ENCODE measurements at places on chromosomes 4 and X.

- DNase-seq: no peak
These were observed 57.4 kb upstream of the HGFAC start for GRCh38 chr4:3384391-3384770.

DNA sequence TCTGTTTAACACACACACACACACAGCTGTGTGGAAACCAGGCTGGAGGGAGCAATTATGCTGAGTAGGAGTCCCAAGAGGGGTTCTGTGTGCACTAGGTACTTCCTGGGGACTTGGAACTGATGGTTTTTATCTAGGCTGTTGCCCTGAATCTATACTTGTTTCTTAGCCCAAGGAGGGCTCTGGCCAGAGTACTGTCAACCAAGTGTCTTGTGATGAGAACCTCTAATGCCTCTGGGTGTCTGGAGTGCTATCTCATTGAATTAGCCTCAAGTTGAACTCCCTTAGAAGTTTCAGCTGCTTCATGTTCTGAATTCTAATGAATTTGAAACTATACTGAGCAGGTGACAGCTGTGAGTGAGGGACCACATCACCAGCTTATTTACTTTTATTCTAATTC is 16.6 kb downstream of the ARHGAP24 start:
- peak; percentile 62 for DNase-seq

DNA sequence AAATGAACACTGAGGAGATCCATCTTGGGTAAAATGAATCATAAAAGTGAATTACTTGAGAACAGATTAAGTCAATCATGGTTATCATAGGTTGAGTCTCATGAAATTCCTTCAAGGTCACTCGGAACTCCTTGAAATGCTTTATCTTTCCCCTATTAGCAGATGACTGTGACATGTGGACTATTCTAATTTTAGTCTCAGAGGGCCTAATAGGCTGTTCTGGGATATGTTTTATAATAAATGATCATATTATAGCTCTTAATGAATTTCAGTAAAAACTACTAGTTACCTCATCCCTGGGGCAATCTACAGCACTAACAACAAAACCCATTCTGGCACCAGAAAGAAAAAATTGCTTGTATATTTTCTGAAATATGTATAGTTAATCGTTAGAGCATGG is 44.7 kb downstream of the SPATA4 start:
- no peak for DNase-seq

DNA sequence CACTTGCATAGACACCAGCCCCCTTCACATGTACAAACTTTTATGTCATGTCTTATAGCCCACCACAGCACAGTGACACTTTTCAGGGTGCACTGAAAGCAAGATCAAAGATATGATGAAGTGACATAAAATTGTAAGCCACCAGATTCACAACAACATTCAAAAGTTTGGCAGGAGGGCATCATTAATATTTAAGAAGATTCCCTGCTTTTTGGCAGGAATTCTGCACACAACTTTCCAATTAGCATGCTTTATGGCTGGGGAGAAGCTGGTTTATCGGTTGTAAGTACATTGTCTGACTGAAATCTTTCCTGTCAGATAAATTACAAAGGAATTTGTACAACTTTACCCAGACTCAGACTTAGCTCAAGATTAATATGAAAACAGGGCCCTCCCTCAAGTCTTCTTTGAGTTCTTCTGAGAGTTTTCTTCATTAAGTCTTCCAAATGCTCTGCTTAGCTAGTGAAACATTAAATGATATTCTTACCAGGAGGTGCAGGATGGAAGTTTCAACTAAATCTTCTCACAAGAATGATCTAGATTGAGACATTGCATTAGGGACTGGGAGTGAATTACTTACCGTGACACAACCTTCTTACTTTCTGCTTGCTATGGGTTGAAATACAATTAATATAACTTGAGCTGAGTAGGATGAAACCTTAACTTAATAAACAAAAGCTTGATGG is 523.8 kb downstream of the PPARGC1A start:
- no peak for DNase-seq

- no peak for DNase-seq
These were observed 472.8 kb upstream of the BOD1L1 start for GRCh38 chr4:14100349-14100748.

- no peak for DNase-seq
These were observed 454.9 kb upstream of the FAT1 start for GRCh38 chr4:187178587-187178986.

- no peak for DNase-seq
These were observed 26.7 kb upstream of the STS start for GRCh38 chrX:7120878-7121219.

DNA sequence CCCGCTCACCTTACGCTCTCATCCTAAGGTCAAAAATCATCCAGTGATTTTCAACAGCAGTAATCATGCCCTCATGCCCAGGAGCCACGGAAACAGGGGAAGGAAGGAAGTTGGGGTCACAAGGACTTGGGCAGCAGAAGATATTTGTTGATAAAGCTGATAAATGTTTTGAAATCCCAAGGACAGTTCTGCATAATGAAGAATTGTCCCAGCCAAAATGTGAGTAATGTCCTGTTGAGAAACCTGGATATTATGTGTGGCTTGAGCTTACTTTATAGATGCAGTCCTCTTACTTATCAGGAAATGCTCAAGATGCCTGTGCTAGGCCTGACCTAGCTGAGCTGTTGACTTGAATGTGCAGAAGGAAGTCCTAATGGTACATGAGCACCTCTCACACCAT is 263.0 kb upstream of the ZFP42 start:
- no peak for DNase-seq

DNA sequence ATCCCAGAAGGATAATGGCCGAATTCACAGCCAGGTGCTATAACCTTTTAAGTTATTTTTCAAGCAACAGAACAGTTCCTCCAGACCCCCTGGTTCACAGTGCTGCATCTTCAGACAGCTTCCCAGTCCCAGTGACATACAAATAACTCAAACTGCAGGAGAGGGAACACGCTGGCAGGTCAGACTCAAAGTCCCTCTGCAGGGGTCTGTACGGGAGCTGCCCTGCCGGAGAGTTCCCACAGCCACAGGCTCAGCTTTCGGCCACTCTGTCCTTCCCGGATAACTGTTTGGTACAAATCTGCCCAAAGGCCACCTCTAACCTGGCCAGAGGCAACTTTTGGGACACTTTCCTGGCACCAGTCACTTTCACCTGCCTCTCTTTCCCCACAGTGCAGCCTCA is 230.2 kb downstream of the AFAP1 start:
- DNase-seq: no peak

- no peak for DNase-seq
These were observed 4.2 kb upstream of the PDHA2 start for GRCh38 chr4:95835672-95836071.

DNA sequence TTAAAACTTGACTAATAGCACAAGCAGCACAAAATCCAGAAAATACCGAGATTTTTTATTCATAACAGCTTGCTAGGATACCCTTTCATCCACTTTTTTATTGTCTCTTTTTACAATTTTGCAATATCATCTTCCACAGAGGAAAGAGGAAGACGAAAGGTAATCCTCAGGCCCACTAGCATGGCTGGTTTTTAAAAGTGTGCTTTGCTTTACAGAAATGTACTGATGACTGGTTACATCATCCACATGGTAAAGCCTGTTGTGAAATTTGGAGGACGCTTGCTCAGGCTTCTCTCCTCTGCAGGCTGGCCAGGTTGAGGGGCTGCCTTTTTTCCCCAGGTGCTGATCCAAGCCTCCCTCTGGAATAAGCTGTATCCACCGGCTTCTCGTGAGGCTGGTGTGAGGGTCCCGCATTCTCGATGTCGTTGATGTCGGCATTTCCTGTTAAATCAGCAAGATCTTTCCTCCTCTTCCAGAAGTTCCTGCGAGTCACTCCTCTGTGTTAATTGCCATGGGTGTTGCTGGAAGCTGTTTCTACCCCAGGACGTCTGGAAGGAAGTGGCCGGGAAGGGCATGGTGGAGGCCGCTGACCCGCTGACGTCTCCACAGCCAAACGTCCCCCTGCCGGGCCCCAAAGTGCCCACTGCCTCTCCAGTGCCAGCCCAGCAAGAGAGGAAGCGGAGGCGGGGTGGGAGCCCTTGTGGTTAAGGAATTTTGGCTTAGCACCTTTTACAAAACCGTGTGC is 5.8 kb upstream of the DGKQ start:
- DNase-seq: peak; percentile 77

DNA sequence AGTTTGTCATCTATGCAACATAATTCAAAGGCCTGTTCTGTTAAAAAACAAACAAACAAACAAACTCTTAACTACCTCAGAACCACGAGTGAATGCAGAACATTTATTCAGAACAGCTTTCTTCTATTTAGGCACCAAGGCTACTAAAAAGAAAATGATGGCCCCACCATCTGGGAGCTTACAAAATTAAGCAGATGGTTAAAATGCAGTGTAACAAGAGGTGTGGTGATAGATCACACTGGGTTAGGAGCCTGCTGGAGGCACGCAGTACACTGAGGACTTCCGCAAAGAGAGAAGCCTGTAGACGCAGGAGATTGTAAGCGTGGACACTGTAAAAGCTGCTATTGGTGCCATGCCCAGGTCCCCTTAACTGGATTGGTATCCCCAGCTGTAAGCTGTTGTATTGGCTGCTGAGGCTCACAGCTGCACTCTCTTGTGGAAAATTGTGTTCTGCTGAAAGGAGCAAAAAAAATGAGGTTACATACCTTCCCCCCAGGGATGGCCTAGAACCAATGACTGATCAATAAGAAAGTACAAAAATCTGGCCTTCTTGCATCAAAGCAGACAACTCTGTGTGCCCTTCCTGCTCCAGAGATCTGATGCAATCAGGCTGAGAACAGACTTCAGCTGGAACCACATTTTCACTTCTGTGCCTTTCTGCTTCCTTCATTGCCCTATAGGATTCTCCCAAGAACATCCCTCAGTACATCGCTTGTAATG is 60.0 kb downstream of the SHROOM3 start:
- no peak for DNase-seq

DNA sequence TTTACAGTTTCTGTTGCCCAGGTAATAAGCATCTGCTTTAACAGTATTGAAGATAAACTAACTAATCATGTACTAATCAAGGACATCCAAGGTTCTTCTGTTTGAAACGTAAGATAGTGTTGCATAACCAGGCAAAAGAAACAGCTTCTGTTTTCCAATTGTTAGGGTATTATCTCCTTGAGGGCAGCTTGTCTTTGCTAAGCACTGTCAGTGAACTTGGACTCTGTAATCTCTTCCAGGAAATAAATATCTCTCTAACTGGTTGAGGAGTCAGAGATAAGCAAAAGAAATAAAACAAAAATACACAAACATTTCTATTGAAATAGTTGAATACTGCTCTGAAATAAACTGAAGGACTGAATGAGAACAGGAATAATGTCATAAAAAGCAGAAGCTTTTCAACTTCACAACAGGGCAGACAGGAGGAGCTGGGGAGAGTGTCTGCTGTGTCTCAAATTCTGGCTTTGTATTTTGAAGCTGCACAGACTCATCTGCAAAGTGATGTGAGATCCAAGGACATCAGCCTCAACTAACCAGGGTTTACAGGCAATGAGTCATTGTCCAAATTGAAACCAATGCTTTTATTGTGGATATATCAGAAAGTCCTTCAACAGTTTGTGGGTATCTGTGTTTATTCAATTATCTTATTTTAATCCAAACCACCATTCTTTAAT is 1253.0 kb upstream of the PCDH7 start:
- DNase-seq: peak; percentile 52

- no peak for DNase-seq
These were observed 34.1 kb downstream of the SMPX start for GRCh38 chrX:21723814-21724213.

GRCh38 chrX:49071877-49072711 is 1.7 kb downstream of the PRAF2 start:
- DNase-seq: peak; percentile 83

DNA sequence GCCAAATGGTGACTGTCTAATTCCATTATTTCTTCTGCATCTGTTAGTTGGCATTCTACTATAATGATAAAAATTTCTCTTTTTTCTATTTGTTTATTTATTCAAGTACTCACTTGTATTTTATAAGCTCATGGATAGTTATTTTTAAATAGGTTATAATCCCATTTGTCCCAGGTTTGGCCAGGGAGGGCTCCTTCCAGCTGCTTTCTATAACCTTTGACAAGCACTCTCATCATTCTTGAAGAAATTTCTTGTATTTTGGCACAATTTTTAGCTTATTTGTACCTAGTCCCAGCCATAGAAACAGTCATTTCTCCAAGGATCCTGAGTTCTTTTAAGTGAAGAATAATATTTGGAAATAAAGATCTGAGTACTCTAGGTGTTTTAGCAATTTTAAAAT is 1038.6 kb upstream of the AGA start:
- no peak for DNase-seq

GRCh38 chr4:121706595-121707021 is 9.8 kb upstream of the ANXA5 start:
- no peak for DNase-seq

- DNase-seq: no peak
These were observed 33.8 kb upstream of the AMELX start for GRCh38 chrX:11259437-11259836.

- peak; percentile 73 for DNase-seq
These were observed 55.3 kb downstream of the ARHGAP10 start for GRCh38 chr4:147787204-147787603.

- no peak for DNase-seq
These were observed 325.4 kb downstream of the PCDH10 start for GRCh38 chr4:133474501-133474900.

- DNase-seq: no peak
These were observed 5.2 kb downstream of the TFE3 start for GRCh38 chrX:49037883-49038475.

DNA sequence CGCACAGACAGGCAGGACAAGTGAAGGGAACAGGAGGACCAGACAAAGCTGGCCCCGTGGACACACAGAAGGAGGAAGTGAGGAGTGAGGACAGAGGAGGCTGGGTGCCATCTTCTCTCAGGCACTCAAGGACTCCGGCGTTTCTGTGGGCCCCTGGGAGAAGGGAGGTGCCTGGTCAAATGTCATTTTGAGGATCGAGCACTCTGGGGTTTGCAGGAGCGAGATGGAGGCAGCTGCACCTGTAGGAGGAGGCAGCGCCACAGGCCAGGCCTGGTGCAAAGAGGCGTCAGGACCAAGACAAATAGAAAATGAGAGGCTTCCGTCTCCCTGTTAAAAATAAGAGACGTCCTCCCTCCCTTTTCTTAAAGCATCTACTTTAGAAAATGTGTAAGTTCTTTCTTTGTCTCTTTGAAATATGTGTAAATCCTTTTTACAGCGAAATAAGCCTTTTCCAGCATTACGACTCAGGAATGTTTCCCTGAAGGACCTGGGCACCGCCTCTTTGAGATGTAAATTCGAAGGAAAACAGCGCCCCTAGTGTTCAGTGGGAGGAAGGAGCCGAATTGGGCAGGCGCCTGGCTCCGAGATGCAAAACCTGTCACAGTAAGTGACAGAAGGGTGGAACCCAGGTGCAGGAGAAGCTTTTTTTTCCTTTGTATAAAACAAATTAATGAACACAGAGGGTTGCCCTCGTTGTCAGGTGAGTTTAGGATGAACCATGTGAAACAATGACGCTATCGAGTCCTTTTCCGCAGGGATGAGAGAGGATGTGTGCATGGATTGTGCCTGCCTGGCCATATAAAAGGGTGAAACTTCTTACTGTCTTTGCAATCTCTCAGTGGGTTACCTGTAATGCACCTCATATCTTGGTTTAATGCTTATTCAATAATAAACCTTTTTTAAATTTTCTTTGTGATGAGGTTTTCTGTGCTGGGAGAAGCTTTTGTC is 1.4 kb upstream of the C4orf50 start:
- DNase-seq: peak; percentile 85
